ENCODE measurements at places on chromosomes 5 and 9.

DNA sequence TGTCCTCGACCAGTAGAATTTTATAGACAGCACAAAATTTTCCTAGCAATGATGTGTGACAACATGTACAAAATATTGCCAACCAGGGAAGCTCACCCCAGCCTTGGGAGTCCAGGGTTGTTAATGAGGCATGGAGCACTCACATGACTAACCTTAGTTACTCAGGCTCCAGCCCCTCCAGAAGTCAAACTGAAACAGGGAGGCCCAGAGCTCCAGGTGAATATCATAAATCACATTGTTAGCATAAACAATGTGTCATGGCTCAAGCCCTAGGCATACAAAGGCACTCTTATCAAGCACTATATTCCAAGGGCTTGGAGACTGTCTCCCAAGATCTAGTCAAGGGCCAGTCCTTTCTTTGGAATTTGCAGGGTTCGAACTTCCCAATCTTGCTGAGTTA lies 44.4 kb downstream of the TNFAIP8 start:
- DNase-seq: peak; percentile 18

GRCh38 chr9:95327239-95327865 lies 9.8 kb upstream of the FANCC start:
- no peak for DNase-seq

DNA sequence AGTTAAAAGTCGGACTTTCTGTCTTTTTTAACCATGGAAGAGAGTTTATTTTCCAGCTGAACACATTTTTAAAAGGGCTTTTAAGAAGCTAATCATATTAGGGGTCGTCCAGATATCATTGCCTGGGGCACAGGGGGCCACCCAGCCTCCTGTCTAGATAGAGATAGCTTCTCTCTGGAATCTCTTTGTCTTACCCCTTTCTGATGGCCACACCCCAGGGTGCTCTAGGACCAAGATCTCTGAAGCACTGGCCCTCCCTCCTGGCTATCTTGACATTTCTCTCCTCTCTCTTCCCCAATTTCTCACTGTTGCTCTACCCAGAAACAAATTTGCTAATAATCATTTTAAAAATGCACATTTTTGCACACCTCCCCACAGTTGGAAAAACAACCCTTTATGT lies 204.4 kb downstream of the NXNL2 start:
- DNase-seq: no peak

- no peak for DNase-seq
Observed at GRCh38 chr5:75338408-75338807, 1.4 kb downstream of the HMGCR start.

DNA sequence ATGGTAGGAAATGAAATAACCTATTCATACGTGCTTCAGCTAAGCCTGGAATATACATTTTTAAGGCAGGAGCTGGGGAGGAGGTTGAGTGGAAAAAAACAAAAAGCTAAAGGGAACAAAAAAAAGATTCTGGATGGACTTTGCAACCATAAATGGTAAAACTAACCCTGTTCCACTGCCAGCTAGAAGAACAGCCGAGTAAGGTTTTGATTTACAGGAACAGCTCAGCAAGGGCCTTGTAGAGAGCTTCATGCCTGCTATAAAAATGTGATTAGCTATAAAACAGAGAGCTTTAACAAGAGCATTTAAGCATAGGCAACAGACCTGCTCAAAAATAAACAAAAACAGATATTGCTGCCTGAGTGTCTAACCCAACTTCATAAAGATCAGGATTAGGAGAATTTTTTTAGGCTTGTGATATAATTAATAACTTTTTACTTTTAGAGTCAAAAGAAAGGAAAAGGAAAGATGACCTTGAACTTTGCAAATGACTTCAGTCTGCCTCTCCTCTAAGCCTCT lies 194.8 kb downstream of the FBXL7 start:
- DNase-seq: peak; percentile 65

- peak; percentile 86 for DNase-seq
Observed at GRCh38 chr5:169153405-169153804, 147.5 kb downstream of the SLIT3 start.

GRCh38 chr5:94045839-94046782 lies 304.7 kb upstream of the POU5F2 start:
- no peak for DNase-seq

GRCh38 chr5:177494346-177495195 lies 2.8 kb downstream of the PDLIM7 start:
- DNase-seq: peak; percentile 92

DNA sequence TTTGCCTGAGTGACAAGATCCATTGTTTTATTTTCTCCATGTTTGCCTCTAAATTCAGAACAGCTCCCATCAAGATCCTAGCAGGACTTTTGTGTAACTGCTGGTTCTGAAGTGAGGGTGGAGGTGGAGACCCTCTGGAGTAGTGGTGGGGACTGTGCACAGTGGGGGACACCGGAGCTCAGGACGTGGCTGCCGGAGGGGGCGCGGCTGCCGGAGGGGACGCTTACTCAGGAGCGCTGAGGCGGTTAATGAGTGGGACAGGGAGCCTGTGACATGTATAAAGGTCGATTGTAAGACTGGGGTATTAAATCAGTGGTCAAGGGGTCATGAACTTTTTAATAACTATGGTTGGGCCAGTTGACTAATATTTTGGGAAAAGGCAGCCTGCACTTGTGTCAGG lies 127.0 kb upstream of the CACNA1B start:
- DNase-seq: no peak

DNA sequence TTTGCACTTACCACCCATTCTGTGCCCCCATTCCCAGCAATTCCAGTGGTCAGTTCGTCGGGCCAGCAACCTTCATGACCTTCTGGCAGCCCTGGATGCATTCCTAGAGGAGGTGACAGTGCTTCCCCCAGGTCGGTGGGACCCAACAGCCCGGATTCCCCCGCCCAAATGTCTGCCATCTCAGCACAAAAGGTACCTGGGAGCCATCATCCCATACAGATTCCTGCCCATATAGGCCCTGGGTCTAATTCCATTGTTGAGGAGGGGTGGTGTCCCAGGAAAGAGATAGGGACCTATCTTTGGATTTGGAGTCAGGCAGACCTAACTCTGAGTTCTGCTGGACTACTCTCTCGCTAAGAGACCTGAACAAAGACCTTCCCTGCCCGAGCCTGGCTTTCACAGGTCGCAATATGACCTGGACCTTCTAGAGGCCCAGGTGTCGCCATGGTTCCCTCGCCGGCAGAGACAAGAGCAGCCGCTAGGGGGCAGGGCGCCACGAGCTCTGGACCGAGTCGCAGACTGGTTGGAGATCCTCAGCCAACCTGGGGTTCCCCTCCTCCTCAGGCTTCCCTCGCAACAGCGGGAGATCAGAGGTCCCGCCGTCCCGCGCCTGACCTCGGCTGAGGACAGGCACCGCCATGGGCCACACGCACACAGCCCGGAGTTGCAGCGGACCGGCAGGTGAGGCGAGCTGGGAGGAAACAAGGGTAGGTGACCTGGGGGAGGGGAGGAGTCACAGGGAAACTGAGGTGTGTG lies 3.1 kb downstream of the SLC4A9 start:
- peak; percentile 56 for DNase-seq

DNA sequence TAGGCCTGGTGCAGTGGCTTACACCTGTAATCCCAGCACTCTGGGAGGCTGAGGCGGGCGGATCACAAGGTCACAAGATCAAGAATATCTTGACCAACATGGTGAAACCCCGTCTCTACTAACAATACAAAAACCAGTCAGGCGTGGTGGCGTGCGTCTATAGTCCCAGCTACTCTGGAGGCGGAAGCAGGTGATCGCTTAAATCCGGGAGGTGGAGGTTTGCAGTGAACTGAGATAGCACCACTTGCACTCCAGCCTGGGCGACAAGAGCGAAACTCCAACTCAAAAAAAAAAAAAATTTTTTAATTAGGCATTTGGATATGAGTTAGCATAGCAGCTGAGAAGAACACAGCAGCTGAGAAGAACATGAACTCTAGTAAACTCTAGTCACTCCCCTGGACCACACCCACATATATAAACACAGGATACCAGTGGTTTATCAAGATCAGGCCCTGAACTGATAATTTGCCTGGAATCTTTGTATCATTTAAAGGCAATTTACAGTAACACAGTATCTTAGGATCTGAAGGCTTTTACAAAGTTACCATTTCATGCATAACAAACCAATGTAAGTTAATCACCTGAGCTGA lies 4.6 kb upstream of the UGCG start:
- DNase-seq: peak; percentile 30

- DNase-seq: no peak
Observed at GRCh38 chr5:76274571-76274970, 128.5 kb upstream of the IQGAP2 start.

DNA sequence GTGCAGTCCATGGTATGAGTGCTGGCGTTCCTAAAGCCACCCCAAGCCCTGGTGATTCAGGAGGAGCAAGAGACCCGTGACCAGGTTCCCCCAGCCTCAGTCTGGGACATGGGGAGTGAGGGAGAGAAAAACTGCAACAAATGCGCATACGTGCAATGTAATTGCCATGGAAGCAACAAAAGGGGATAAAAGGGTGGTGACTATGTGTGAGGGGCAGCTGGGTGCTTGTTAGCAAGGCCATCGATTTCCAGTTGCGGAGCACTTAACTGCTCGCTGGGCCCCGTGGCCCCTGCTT lies 709 bp upstream of the SH3PXD2B start:
- no peak for DNase-seq

- DNase-seq: no peak
Observed at GRCh38 chr5:156482818-156483217, 155.9 kb downstream of the SGCD start.

GRCh38 chr9:118570066-118570465 lies 799.2 kb downstream of the BRINP1 start:
- DNase-seq: no peak

DNA sequence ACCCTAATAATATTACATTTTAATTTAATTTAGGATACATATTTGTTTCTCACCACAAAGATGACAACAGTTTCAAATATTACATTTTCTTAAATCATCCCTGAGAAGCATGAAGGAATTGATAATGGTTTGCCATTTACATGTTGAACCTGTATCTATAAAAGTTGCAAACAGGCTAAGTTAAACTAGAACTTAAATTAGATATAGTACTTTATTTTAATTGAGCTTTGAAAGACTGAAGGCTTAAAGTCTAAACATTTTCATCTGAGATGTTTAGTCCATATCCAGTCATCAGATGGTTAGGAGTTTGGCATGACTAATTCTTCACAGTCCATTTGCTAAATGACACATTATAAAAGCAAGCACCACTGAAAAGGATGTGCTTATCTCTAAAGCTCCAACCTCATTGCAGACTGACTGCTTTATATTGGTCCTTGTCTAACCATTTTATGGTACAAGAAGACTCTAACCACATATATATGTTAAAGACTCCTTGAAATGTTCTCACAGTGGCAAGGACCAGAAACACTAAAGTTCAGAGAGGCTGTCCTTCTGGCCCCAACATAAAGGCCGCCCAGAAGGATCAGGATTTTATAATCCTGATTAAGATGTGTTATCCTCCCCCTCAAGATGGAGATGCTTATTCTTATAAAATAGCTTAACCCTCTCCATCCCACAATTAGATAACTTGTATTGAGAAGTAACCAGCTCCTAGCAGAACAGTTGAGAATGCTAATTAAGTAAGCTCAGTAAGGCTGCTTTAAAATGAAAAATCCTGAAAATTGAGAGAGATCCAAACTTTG lies 25.8 kb downstream of the WNT8A start:
- no peak for DNase-seq

- DNase-seq: no peak
Observed at GRCh38 chr9:16514131-16514530, 356.3 kb downstream of the BNC2 start.

- DNase-seq: peak; percentile 20
Observed at GRCh38 chr5:9699681-9700080, 69.5 kb upstream of the TAS2R1 start.

DNA sequence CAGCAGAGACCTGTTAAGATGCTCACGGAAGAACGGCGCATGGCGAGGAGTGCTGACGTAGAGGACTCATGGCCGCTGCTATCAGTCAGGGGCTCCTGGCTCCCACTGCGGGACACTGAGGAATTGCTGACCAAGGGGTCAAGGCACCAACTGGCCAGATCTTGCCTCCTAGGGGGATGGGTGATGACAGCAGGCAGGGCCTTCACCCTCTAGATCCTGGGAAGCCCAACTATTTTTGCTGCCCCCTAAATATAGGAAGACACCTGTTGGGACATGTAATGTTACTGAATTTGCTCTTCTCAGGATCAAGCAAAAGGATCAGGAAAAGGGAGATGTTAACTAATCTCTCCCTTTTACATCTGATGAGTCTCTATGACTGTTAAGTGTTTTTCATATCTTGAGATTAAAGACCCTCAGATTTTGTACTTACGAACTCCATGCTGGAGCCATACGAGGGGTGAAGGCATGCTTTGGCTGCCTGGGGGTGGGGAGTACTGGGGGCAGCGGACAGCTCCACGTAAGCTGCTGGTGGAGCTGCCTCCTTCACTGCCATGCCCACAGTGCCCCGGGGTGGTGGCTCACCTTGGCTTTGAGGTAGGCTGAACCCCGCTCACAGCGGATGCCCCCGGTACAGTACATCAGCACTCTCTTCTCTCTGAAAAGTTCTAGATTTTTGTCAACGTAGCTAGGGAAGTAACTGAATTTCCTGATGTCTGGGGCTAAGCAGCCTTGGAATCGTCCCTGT lies 28.1 kb downstream of the TSTD2 start:
- DNase-seq: no peak

GRCh38 chr9:113520109-113520642 lies 56.6 kb downstream of the RGS3 start:
- no peak for DNase-seq

DNA sequence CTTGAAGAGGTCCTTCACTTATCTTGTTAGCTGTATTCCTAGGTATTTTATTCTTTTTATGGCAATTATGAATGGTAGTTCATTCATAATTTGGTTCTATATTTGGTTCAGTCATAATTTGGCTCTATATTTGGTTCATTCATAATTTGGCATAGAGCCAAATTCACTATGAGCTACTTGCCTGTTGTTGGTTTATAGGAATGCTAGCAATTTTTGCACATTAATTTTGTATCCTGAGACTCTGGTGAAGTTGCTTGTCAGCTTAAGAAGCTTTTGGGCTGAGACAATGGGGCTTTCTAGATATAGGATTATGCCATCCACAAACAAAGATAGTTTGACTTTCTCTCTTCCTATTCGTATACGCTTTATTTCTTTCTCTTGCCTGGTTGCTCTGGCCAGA lies 142.2 kb downstream of the PLCXD3 start:
- DNase-seq: peak; percentile 58

DNA sequence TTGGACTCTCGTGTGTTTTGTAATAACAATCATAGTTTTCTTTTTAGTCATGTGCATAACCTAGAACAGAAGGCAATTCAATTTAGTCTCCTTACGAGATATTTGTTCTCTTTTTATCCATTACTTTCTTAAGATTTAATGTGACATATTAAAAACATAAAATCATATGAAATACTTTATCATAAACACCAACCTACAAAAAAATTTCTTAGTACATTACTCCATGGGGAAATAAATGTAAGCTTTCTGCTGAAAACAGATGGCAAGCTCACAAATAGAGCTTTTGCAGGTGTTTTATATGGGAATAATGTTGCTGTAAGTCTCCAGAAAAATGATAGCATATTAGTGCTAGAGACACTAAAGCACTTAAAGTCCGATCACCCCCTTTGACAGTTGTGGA lies 1035.2 kb upstream of the ARRDC3 start:
- DNase-seq: no peak

DNA sequence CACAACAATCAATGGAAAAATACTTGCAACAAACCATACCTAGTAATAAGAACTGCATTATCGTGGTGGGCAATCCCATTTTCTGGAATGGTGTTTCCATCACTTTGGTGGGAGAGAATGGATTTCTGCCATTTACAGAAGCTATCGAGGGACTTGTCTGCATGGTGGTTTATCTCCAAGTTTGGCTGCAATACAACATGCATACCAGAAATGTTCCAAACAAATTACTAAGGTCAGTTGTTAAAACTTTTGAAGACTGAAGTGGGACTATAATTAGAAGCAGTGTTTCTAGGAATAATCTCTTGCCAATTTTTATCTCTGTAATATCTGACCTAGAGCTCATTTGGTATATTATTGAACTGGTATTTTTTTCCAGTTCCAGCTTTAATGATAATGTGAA lies 30.3 kb downstream of the ADAMTS6 start:
- DNase-seq: peak; percentile 32

Measured in fibroblast of the aortic adventitia (primary cell).